Renal cortex interstitium (tissue), 15 donors: ENCODE measurements at places on chromosomes 6 and 20. TPM values are rescaled to one million over a fixed set of nuclear protein-coding genes. Genes with fewer than 3 reads are reported as not detected.

Gene TRIM40
- 0.10 TPM for polyA plus RNA-seq

Gene LRP11
- polyA plus RNA-seq = 34.0 TPM

Gene ABT1
- polyA plus RNA-seq = 14.8 TPM

Gene OR2B6
- 0.10 TPM for polyA plus RNA-seq

Gene RIPPLY2
- not detected for polyA plus RNA-seq

Gene MLN
- 1.9 TPM for polyA plus RNA-seq
